Retinal pigment epithelial cell (primary cell): ENCODE measurements at places on chromosomes 13 and 19.

DNA sequence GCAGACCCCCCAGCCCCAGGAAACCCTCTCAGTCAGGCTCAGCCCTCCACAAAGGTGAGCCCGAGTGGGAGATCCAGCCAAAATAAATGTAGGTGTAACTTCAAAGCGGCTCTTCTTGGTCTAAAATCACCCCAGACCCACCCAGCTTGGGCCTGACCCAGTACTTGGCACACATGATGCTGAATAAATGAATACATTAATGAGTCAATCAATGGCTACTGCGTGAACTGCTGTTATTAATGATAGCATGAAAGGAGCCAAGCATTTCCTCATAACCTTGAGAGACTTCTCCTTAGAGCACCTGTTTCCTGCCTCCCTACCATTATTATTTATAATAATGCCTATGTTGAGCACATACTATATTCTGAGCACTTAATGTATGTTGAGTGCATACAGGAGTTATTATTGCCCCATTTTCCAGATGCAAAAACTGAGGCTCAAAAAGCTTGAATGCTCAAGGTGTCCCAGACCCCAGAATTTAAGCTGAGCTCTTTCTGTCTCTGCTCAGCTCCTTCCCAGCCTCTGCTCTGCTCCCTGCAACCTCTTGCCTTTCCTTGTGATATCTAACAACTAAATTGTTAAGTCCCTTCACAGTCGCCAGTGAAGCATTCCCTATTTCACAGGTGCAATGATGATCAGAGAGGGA lies 4.3 kb downstream of the NOTCH3 start:
- DNase-seq, result no peak

DNA sequence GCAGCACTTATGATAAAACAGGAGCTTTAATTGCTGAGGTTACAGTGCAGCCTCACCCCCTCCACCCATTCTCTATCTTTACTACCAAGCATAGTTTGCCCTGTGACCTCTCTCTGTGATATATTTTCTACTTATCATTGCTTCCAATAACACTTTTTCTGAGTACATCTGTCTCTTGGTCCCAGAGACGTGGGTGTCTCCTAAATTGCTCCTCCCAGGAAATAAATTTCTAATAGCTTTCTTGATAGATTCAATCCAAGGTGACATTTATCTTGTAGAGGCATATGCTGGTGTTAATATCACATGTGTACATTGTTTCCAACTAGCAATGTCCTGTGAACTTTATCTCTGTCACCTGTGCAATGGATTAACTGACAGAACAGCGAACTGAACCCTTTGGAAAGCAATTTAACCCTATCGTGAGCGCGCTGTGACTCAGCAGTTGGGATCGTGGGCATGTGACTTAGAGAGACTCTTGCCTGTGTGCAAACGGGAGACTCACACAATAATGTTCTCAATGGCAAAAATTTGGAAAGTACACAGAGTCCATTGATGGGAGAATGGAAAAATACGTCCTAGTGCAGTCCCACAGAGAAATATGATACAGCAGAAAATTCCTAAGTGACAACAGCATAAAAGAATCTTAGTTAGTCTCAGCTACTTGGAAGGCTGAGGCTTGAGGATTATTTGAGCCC lies 7.0 kb upstream of the MAP2K2 start:
- DNase-seq, result peak; percentile 66

DNA sequence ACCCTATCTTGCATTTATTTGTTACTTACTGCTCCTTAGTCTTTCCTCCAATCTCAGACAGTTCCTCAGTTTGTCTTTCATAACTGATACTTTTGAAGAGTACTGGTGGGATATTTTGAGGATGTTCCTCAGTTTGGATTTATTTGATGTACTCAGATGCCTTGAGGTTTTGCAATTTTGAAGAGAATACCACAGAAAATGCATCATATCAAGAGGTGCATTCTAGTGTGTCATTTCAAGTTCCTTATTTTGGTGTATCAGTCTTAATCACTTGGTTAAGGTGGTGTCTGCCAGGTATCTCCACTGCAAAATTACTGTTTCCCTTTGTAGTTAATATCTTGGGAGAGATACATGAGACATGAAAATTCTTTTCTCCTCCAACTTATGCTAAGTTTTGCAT lies 75.1 kb downstream of the URI1 start:
- DNase-seq, result no peak

DNA sequence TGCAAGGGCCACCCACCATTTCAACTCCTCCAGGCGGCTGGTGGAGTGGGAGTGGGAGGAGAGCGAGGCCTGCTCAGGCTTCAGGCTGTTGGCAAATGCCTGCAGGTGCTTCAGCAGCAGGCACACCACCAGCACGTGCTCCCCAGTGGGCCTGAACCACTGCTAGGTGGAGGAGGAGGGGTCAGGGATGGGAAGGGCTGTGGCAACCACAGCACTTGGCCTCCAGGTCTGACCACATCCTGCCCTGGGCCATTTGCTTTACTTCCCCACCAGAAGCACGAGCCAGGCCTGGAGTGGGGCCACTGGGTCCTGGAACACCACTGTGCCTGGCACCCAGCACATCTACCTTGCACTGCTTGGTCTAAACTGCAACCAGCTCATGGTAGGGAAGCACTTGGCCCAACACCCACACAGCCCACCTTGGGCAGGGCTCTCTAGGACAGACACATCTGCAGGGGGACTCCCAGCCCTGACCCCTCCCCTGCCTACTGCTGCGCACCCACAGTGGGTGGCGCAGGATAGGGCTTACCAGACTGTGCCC lies 26.2 kb downstream of the TUBA3C start:
- no peak for DNase-seq

DNA sequence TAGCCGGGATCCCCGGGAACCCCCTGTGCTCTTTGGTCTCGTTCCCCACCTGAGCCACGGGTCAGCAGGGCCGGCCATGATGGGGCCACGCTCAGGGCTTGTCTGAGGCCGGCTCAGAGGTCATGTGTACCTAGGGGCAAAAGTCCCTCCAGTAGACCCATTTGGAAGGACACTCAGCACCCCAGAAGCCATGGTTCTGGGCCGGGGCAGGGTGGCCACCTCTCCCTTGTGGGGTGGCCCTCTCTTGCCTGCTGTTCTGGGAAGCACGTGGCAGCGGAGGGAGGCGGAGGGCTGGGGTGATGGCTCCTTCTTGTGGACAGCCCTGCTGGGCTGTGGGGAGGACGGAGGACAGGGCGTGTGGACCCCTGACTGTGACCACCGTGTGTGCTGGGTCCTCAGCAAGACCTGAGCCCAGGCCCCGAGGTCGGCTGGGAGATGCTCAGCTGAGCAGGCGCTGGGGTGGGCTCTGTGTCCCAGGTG lies 6.4 kb upstream of the PEAK3 start:
- DNase-seq, result no peak

- DNase-seq, result no peak
Observed at GRCh38 chr13:94309576-94309975, 169.9 kb downstream of the DCT start.

- DNase-seq, result no peak
Observed at GRCh38 chr19:33639035-33639681, 17.4 kb downstream of the CHST8 start.

DNA sequence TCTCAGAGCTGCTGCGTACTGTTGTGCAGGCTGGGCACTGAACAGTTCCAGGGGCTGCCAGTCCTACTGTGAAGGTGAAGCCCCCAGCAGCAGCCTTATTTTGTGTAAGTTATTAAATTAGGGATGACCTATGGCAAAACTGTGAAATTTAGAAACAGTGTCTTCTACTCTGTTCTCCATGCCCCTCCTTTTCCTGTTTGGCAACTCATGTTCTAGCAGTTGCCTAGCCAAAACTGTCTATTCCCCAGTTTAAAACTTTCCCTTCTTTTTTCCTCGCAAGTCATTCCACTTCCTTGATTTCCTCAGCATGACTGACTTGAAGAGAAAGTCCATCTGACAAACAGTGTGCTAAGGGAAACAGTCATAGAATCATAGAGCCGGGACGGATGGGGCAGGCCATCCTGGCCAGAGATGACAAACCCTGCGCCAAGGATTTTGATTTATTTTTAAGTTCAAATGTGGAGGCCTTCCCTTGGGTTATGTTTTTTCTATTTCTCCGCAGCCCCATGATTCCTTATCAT lies 78.1 kb upstream of the OLFM4 start:
- no peak for DNase-seq
